ENCODE measurements at places on chromosomes 2 and 18.

DNA sequence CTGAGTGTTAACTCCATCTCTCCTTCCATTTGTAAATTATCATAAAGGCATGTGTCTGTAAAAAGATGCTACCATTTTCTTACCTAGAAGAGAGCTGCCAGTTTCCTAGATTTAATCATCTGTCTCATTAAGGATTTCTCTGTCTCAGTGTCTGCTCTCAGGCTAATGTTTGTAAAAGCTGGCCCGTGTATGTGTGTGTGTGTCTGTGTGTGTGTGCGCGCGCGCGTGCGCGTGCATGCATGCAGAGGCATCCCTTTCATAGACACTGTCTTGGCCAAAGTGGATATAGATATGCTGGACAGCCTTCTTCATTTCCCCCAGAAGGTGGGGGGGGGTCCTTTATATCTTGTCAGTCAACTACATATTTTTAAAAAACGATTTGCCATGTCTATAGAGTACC lies 18.9 kb downstream of the MGAT5 start:
- no peak for DNase-seq

DNA sequence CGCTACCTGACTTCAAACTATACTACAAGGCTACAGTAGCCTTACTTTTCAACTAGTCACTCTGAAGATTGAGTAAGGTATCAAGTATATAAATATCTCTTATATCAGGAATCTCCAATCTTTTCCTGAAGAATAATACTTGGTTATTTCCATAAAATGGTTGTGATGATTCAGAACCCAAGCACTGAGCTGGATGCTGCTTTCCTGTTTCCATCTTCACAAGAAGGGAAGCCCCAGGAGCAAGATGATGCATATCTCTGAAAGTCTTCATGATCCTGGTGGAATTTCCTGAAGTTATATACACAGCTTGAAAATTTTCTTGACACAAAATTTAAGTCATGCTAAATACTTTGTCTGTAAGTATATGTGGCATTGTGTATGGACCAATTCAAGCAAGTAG lies 243.9 kb upstream of the TANK start:
- no peak for DNase-seq

GRCh38 chr2:201483342-201483741 lies 31.8 kb downstream of the STRADB start:
- no peak for DNase-seq

- no peak for DNase-seq
Observed at GRCh38 chr2:236551471-236552211, 18.0 kb upstream of the ACKR3 start.

DNA sequence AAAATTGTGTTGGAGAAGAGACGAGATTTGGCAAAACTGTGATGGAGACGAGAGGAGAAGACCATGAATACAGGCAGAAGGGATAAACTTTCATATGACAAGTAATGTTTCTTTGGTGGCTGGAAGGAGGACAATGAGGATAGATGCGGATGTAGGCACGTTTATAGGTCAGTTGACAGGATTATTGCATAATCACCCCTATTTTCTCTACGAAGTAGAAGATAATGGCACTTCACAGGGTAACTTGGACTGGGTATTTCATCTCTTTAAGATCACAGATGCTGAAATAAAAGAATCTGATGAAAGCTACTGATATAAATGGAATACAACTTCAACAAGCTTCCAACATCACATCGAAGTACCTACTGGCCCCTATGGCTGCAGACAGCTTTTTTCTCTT lies 81.0 kb downstream of the PLEKHM3 start:
- no peak for DNase-seq

- DNase-seq: no peak
Observed at GRCh38 chr2:216548901-216549331, 50.3 kb downstream of the RPL37A start.

GRCh38 chr2:96970910-96971309 lies 15.5 kb downstream of the FAM178B start:
- no peak for DNase-seq

- no peak for DNase-seq
Observed at GRCh38 chr2:230864122-230864604, 579 bp upstream of the ITM2C start.

- no peak for DNase-seq
Observed at GRCh38 chr2:55932843-55933242, 9.3 kb upstream of the EFEMP1 start.

DNA sequence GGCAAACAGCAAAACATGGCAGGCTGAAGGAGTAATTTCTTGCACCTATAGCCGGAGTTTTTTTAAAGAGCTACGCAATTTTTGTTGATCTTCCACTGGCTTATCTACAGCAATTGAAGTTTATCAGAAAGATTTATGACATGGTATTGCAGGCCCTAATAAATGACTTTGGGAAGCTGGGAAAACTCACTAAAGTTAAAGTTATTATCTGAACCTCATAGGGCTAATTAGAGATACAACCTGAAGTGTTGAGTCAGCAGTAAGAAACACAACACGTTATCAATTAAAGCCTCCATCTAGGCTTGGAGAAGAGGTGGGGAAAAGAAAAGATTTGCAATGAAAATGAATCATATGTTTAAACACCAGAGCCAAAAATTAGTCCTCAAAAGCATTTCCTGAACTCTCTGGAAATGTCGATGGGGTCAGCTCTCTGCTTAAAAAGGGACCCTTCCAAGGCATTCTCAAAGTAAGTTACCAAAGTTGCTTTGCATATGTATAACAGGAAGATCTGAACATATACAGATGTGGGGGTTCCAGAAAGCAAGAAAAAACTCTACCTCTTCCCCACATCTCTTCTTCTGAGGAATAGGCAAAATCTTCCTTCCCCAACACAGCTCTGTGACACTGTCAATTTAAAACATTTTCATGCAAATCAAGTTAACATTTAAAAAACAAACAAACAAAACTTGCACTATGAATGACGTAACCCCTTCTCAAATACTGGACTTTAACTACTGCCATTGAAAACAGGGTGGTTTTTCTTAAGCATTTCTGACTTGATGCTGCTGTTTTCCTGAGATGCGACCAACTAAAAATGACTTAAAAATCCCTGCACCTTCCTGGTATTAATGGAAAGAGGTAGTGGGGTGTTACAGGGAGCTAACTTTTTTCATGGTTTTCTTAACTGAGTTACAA lies 915.6 kb downstream of the NRXN1 start:
- DNase-seq: no peak

DNA sequence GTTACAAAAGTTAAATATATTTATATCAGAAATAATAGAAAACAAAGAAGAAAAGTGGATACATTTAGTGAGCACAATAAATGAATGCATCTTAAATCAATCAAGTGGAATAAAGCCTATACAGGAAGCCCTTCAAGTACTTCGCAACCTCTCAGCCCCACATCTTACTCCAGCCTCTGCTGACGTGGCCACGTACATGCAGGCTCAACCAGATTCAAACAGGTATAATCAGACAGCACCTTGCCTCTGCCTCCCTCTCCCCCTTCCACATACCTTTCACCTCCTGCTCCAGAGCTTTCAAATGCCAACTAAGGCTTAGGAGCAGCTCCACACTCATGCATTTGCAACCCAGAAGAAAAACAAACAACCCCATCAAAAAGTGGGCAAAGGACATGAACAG lies 32.9 kb downstream of the CACNB4 start:
- DNase-seq: no peak

DNA sequence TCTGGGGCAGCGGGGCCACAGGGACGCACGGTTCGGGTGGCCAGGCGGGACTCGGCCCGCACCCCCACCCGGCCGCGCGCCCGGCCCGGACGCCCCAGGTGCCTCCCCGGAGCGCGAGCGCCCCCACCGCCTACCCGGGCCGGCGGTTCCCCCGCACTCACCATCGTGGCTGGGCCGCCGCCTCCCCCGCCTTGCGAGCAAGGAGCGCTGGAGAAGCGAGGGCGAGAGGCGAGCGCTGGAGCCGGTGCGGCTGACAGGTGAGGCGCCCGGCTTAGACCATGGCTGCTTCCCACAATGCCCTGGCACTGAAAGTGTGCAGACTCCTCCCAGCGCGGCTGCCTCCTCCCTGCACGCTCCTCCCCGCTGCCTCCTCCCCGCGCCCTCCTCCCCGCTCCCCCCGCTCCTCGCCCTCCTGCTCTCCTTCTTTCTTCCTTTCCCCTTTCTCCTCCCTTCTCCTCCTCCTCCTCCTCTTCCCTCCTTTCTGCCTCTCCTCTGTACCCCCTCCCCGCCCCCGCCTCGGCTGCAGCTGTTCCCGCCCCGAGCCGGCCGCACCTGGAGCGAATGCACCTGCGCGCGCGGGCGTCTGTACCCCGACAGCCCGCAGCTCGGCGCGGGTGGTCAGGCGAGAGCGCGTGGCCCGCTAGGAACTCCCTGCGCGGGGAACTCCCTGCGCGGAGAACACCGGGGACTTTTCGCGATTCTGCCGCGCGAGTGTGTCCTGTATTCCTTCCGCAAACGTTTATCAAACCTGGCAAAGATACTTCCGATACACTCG lies at the start of gene AP1S3:
Gene AP1S3, minus strand, starts transcription at position 296 of the 775 bp plus-strand sequence. Its CDS starts 132 bp downstream, at position 164.
- peak; percentile 40 for DNase-seq

GRCh38 chr2:46535360-46535759 lies 56.0 kb downstream of the TMEM247 start:
- no peak for DNase-seq

DNA sequence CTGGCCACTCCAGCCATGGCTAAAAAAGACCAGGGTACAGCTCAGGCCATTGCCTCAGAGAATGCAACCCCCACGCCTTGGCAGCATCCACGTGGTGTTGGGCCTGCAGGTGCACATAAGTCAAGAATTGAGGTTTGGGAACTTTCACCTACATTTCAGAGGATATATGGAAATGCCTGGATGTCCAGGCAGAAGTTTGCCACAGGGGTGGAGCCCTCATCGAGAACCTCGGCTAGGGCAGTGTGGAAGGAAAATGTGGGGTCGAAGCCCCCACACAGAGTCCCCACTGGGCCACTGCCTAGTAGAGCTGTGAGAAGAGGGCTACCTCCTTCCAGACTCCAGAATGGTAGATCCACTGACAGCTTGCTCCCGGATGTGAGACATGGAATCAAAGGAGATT lies 477.3 kb downstream of the LPIN1 start:
- no peak for DNase-seq

GRCh38 chr2:205198140-205198525 lies 484.2 kb upstream of the NRP2 start:
- no peak for DNase-seq

DNA sequence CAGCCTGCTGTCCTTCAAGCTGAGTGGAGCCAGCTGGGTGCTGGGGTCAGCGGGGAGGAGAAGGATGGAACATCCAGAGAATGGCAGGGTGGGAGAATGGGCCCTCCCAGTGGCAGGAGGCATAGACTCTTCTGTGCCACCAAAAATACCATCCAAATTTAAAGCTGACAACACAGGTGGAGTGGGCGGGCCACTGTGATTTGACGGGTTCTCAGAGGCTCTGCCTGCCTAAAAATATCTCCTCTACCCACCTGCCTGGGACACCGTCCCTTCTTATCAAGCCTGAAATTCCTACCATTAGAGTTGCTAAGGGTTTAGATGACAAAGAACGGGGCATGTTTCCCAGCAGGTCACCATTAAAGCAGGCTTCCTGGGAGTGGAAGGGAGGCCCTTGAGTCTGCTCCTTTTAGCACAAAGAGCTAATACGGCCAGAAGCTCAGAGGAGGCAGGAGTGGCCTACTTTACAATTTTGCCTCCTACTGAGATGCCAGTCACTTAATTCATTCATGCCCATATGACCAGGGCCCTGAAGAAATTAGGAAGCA lies 19.8 kb upstream of the MARCHF4 start:
- no peak for DNase-seq

DNA sequence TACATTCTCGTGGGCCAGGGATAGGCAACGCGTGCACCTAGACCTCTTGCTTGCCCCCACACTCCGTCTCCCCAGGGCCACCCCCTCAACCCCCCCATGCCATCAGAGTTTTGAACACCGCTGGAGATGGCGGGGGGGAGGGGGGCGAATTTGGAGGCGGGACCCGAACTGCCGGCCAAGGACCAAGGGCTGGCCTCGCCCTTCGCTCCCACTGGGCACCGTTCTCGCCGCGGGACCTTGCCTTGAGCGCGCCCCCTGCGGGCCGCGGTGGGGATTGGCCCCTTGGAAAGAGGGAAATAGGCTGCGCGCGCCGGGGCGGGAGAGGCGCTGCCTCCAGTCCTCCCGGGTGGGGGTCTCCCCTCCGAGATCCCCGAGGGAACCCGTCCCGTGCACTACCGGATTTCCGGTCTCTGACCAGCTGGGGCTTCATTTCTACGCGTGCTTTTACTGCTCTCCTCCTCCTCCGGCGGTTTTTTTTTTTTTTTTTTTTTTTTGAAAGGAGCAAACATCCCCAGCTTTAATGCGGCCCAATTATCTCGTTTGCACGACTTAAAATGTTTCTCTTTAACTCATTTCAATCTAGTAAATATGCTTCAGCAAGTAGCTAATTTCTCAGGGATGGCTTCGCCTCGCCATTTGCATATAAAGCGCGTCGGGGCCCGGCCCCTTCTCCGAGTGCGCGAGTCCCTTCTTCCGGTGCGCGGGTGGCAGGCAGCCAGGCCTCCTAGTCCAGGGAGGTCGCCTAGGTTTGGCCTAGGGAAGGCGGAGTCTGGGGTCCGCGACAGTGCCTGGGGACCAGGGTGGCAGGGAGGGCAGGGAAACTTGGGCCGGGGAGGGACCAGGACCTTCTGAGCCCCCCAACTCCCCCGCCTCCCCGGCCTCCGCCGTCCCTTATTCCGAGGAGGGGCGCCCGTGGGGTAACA lies 10.0 kb upstream of the GBX2 start:
- no peak for DNase-seq

All from stimulated activated CD8-positive, alpha-beta memory T cell treated with anti-CD3 and anti-CD28 coated beads, Interleukin-7, amount 100 ng/mL, for 24 hours (primary cell).